Activated CD4-positive, alpha-beta memory T cell treated with anti-CD3 and anti-CD28 coated beads, Interleukin-2, amount 10 ng/mL, durations not matched to agents 7 days and 5 days (primary cell): ENCODE measurements at places on chromosomes 12 and 14. TPM values are rescaled to one million over a fixed set of nuclear protein-coding genes. Genes with fewer than 3 reads are reported as not detected.
A peak's percentile ranks its signal among the peaks of the same experiment; 100 is the strongest.

- DNase-seq = no peak
- no peaks in the 10 kb centered on the region for H3K27me3 ChIP-seq
- no peak overlapping the region for H3K27ac ChIP-seq
Observed at GRCh38 chr12:85552461-85552860, 272.4 kb downstream of the ALX1 start.

DNA sequence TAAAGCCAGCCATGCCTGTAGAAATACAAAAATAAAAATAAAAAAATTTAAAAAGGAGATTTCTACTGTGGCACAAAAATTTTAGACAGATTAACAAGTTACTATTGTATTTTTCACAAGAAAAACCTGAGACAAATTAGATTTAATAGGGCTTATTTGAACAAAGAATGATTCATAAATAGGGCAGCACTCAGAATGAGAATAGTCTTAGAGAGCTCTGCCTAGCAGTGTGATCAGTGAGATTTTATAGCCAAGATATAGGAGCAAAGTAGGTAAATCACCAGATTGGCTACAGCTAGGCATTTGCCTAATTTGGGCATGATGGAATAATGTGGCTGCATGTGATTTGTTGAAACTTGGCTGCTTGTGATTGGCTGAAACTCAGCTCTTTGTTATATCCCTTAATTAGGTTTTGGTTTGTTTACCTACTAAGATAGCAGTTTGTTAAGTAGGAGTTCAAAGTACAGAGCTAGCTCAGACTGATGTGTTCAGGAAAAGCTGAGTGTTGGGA is 279.7 kb upstream of the TMTC1 start:
- H3K27ac ChIP-seq = no peak overlapping the region
- no peaks in the 10 kb centered on the region for H3K36me3 ChIP-seq
- DNase-seq = no peak
- no peaks in the 10 kb centered on the region for H3K27me3 ChIP-seq
- no peaks in the 10 kb centered on the region for H3K4me1 ChIP-seq

- DNase-seq = no peak
- no peak overlapping the region for H3K4me3 ChIP-seq
- H3K27me3 ChIP-seq = no peaks in the 10 kb centered on the region
- no peak overlapping the region for H3K27ac ChIP-seq
- peaks cover 30% of the 10 kb centered on the region for H3K36me3 ChIP-seq
Observed at GRCh38 chr12:105214670-105215375, 21.2 kb downstream of the APPL2 start.

DNA sequence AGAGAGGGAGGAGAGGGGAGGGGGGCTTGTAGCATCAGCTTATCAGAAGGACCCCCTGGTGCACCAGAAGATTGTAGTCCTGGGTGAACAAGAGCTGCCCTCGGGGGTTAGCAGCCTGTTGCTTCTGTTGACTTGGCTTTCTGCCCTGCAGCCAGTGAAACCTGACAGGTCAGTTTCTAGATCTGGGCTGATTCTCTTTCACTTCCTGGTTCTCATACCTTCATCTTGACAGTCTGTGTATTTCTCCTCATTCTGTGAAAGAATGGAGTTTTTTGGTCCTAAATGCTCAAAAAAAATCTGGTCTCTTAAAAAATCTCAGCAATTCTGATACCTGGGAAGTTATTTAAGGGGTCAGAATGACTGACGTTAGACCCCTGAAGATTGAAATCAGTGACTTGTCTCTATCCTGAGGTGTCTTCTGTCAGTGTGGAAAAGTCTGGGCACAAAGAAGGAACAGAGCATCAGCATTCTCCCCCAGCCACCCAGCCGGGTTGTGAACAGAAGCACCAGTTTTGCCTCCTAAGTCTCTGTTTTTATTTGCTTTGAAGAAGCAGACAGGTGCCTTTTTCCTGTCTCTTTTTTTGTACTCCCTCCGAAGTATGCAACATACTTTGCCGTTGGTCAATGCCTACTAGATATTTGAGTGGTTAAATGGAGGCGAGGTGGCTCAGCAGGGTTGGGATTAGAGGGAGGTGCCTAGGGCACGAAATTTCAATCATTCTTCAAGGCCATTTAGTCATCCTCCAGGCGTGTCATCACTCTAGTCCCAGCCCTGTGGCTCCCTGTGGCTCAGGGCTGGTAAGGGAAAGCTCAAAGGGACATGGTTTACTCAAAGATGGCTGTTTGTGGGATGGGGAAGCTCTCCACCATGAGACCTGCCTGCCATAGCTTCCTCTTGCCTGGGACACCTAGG is 24.0 kb downstream of the TTC9 start:
- no peaks in the 10 kb centered on the region for H3K27me3 ChIP-seq

DNA sequence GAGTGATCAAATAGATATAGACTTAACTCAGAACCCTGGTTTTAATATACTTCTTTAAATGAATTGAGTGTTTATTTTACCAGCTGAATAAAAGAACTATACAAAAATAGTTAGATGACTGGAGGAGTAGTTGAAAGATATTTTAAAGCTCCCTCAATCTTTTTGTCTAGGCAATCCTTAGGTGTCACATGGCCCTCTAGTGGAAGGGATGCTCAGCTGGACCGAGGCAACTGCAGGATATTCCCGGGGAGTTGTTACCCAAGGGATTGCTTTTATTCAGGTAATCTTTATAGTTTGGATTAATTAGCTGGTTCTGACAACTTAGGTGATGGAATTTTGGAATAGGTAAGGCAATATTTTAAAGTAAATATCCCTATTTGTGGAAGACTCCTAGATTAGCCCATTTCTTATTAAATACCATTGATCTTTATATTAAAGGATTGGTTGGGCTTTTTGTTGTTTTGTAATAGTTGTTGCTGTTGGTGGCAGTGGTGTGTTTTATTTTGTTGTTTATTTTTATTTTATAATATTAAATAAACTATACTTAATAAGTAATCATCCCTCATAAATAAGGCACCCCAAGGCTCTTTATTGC is 57.1 kb downstream of the ZDHHC17 start:
- peaks cover 3% of the 10 kb centered on the region for H3K36me3 ChIP-seq
- no peak overlapping the region for H3K27ac ChIP-seq
- H3K4me1 ChIP-seq = no peaks in the 10 kb centered on the region

GRCh38 chr12:23359975-23360701 is 589.3 kb downstream of the SOX5 start:
- H3K27ac ChIP-seq = no peak overlapping the region
- no peaks in the 10 kb centered on the region for H3K36me3 ChIP-seq
- no peaks in the 10 kb centered on the region for H3K27me3 ChIP-seq

DNA sequence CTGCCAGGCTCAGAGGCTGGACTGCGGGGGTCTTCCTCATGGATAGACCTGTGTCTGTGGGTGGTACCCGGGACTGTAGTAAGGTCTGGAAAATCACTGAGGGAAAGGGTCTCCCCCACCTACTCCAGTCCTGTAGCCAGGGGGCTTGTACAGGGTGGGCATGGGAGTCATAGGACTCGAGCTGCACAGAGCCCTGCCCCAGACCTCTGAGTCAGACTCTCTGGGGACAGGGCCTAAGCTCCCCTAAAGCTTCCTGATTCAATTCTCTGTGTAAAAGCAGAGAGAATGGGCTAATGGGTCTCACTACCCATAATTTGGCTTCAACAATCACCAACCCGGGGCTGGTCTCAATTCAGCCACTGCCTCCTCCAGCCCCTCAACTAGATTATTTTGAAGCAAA is 27.0 kb downstream of the LRTM2 start:
- no peak for DNase-seq
- H3K4me1 ChIP-seq = peaks cover 2% of the 10 kb centered on the region
- H3K36me3 ChIP-seq = no peaks in the 10 kb centered on the region
- H3K27ac ChIP-seq = no peak overlapping the region

- H3K36me3 ChIP-seq = no peaks in the 10 kb centered on the region
- no peak overlapping the region for H3K27ac ChIP-seq
- DNase-seq = no peak
- no peak overlapping the region for H3K4me3 ChIP-seq
- H3K4me1 ChIP-seq = no peaks in the 10 kb centered on the region
Observed at GRCh38 chr14:79652513-79653307, 558.6 kb downstream of the DIO2 start.

DNA sequence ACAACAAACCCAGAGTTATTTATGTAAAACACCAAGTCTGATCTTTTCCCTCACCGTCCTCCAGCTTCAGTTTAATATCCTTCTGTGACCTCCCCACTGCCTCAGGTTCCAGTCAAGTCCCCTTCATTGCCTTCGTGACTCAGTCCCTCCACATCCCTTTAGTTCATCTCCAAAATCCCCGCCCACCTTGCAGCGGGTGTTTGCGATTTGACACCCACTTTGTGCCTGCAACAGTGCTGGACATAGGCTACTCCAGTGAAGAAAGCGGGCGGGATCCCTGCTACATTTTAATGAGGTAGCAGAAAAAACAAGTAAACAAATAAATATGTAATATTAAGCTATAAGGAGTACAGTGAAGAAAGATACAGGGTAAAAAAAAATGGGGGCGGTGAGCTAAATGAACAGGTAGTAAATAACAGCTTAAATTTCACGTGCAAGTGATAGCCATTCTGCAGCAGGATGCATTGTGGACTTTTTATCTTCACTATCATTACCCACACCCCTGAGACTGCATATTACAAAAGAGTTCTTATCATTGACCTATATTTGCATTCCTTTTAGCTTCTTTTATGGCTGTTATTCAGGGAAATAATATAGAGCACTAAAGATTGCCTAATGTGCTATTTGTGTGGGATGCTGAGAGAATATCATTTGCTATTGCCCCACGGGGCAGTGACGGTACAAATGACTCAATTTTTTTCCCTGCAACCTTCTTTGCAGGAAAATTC is 222.8 kb upstream of the NUDT4 start:
- no peaks in the 10 kb centered on the region for H3K36me3 ChIP-seq
- DNase-seq = no peak
- H3K4me3 ChIP-seq = no peak overlapping the region
- H3K27me3 ChIP-seq = peaks cover 17% of the 10 kb centered on the region

DNA sequence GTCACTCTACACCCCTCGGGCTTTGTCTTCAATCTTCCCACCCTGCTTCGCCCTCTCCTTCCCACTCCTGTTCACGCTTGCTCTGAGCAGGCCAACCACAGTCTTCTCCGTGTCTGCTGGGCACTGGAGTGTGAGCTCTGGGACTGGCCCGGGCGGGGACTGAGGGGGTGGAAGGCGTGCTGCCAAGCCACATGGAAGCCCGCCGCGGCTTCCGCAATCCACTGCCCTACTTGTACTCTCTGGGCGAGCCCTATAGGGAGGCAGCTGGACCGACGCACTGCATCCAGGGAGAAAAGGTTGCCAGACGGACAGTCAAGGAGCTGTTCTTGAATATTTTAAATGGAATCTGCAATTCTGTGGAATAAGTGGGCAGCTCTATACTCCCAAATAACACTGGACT is 24.8 kb downstream of the GOLGA3 start:
- H3K27ac ChIP-seq = no peak overlapping the region
- no peak overlapping the region for H3K4me3 ChIP-seq
- DNase-seq = no peak
- H3K36me3 ChIP-seq = peaks cover 69% of the 10 kb centered on the region
- H3K27me3 ChIP-seq = no peaks in the 10 kb centered on the region
- H3K4me1 ChIP-seq = peaks cover 5% of the 10 kb centered on the region

DNA sequence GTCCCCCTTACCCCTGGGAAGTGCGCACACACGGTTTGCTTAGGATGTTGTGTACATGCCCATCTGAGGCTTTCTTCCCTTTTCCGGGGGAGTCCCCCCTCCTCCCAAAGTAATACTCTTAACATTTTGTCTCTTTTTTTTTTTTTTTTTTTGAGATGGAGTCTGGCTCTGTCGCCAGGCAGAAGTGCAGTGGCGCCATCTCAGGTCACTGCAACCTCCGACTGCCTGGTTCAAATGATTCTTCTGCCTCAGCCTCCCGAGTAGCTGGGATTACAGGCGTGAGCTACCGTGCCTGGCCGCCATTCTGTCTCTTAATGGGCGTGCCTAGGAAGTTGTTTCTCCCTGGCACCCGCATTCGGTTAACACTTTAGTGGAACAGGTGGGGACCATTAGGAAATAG is 4.5 kb upstream of the GMFB start:
- no peak overlapping the region for H3K4me3 ChIP-seq
- peaks cover 17% of the 10 kb centered on the region for H3K4me1 ChIP-seq
- H3K27me3 ChIP-seq = peaks cover 6% of the 10 kb centered on the region
- DNase-seq = no peak
- H3K36me3 ChIP-seq = no peaks in the 10 kb centered on the region

DNA sequence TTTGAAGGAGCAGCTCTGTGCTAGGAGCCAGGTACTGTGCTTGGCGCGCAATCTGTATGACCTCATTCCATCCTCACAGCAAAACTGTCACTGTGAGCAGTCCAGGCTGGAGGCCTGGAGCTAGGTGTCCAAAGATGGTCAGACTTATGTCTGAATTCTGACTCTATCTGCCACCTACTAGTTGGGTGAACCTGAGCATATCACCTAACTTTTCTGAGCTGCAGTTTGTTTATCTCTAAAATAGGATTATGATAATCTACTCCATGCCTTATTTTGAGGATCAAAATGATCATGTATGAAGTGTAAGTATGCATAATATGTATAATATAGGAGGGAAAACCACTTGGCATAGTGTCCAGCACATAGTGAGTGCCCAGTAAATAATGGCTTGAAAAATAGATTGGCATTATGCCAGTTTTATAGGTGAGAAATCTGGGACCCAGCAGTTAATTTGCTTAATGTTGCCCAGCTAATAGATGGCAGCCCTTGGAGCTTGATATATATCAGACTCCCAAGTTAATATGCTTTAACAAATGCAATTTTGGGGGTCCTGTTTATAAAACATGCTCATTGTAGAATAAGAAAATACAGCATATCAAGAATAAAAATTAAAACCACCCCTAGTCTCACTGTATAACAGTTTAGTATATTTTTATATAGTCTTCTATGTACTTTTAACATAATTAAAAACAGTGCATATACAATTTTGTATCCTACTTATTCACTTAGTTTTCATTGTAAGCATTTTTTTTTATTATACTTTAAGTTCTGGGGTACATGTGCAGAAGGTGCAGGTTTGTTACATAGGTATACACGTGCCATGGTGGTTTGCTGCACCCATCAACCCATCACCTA is 4.5 kb upstream of the JPH4 start:
- peaks cover 36% of the 10 kb centered on the region for H3K27me3 ChIP-seq
- H3K27ac ChIP-seq = no peak overlapping the region
- no peak for DNase-seq
- H3K36me3 ChIP-seq = no peaks in the 10 kb centered on the region

- H3K4me1 ChIP-seq = peaks cover 92% of the 10 kb centered on the region
- peak overlapping the region; percentile 68 for H3K4me3 ChIP-seq
- DNase-seq = no peak
- H3K36me3 ChIP-seq = no peaks in the 10 kb centered on the region
- peak overlapping the region; percentile 94 for H3K27ac ChIP-seq
Observed at GRCh38 chr14:70887207-70887681, 20.0 kb upstream of the PCNX1 start.

Gene GYS2
- total RNA-seq = not detected

Gene CLEC2A
- total RNA-seq = not detected

Gene GPR137C
- 0.30 TPM for total RNA-seq

Gene SLC7A7
- 0.38 TPM for total RNA-seq
